Fibroblast of lung (primary cell): ENCODE measurements at places on chromosomes 2 and 18. TPM values are rescaled to one million over a fixed set of nuclear protein-coding genes. Genes with fewer than 3 reads are reported as not detected.
A peak's percentile ranks its signal among the peaks of the same experiment; 100 is the strongest.

The SERPINB5 gene
- total RNA-seq: not detected in 2 replicates

DNA sequence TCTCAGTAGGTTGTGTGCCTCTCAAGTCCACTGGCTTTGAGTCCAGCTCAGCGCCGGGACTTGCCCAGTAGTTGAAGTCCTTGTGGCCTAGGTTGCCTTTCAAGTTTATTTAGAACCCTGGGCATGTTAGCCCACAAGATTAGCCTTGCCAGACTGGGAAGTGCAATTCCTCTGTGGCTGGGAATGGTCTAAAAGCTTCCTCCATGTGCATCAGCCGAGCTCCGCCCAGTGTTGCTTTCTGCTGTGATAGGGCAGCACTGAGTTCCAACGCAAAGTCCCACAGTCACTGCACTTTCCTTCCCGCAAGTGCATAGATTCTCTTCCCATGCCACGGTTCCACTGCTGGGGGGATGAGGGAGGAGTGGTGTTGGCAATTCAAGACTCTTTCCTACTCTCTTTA is 308.9 kb upstream of the THUMPD2 start:
- DNase-seq: no peak

GRCh38 chr2:219116776-219117646 is 43.6 kb downstream of the NHEJ1 start:
- no peak for DNase-seq

- peak; percentile 48 for DNase-seq
Measured at GRCh38 chr2:224412141-224413015, 10.5 kb upstream of the FAM124B start.

The LONRF2 gene
- under 0.01 TPM in 2 replicates for total RNA-seq

- DNase-seq: no peak
Measured at GRCh38 chr18:22455425-22456115, 37.9 kb upstream of the CTAGE1 start.
